ENCODE measurements at places on chromosomes 7 and 10. TPM values are rescaled to one million over a fixed set of nuclear protein-coding genes. Genes with fewer than 3 reads are reported as not detected.
A peak's percentile ranks its signal among the peaks of the same experiment; 100 is the strongest.

The NKX1-2 gene
- 7.7 TPM for polyA plus RNA-seq

The WDR86 gene
- polyA plus RNA-seq, result 12.0 TPM

- no peak for DNase-seq
Observed at GRCh38 chr7:13093160-13093559, 405.7 kb downstream of the ARL4A start.

- no peak for DNase-seq
Observed at GRCh38 chr10:124380256-124380995, 38.3 kb downstream of the OAT start.

GRCh38 chr7:2044883-2045471, 187.8 kb downstream of the MAD1L1 start:
- no peak for DNase-seq

- peak; percentile 81 for DNase-seq
Observed at GRCh38 chr10:75245354-75246250, 9.8 kb upstream of the COMTD1 start.

- DNase-seq, result no peak
Observed at GRCh38 chr7:98315318-98315993, 34.0 kb downstream of the BRI3 start.

- no peak for DNase-seq
Observed at GRCh38 chr10:102540023-102540422, 36.3 kb downstream of the SUFU start.

- no peak for DNase-seq
Observed at GRCh38 chr7:105975770-105976417, 12.8 kb downstream of the CDHR3 start.

- peak; percentile 41 for DNase-seq
Observed at GRCh38 chr10:60646966-60647796, 131.1 kb upstream of the CDK1 start.

DNA sequence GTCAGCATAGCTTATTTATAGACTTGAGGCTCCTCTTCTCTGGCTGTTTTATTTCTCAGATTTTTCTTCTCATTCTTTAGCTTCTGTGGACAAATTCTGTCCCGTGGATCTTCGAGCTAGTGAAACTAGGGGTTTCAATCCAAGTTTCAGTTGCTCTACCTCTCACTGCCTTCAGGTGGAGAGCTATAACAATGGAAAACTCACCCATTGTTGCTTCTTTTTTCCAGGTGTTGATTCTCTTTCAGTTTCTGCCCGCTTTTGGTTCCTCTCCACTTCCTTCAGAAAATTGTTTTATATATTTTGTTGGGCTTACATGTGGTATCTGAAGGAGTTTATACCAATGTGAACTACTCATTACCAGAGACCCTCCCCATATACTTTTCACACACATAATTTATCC, 266.1 kb downstream of the TCF7L2 start:
- no peak for DNase-seq

DNA sequence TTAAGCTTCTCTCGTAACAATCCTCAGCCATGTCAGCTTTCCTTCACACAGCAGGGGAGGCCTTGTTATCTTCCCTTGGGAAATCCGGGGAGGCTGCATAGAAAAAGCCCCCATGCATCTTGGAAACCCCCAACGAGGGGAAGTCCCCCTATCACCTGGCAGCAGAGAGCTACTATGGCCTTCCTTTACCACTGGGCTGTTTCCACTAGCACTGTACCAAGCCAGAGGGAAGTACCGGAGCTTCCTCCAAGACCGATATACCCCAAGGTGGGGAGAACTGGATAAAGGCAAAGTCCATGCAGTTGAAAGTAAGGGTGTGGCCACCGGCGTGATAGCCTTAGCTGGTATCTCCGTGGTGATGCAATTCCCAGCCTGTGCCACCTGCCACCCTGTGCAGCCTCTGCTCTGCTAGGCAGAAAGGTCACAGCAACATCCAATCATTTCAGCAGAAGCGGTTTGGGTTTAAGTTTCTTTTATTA, 4.4 kb upstream of the CLIP2 start:
- DNase-seq, result peak; percentile 96

DNA sequence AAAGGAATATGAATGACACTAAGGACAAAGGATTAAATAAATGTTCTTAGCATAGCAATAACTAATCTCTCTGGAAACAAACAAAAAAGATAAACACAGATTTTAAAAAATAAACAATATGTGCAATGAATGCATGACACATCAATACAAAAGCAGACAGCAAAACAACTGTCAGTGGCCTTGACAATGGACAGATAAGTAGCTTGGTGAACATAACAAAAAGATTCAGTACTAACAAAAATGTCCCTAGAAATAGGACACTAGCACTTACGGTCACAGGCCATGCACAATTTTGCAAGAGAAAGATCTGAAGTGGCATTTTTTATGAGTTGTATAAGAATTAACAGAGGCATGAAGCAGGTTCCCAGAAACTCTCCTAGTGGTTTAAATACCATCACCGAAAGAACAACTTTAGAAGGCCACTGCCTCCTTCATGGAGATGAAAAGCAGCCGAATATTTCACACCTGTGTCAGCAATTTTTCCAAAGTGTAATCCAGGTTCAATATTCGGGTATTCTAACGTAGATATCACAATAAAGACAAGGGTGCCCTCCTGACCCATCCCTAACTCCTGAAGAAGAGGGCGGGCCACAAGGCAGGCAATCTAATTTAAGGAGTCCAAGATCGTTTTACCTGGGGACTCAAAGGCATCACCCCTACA, 231.3 kb upstream of the MKLN1 start:
- no peak for DNase-seq

- peak; percentile 39 for DNase-seq
Observed at GRCh38 chr10:125156196-125156595, 4.2 kb downstream of the CTBP2 start.

Measured in large intestine (tissue), 12 donors.